Stimulated activated CD4-positive, alpha-beta T cell treated with anti-CD3 and anti-CD28 coated beads, Interleukin-15, amount 100 ng/mL, for 1 hour (primary cell): ENCODE measurements at places on chromosomes 6 and 20.

DNA sequence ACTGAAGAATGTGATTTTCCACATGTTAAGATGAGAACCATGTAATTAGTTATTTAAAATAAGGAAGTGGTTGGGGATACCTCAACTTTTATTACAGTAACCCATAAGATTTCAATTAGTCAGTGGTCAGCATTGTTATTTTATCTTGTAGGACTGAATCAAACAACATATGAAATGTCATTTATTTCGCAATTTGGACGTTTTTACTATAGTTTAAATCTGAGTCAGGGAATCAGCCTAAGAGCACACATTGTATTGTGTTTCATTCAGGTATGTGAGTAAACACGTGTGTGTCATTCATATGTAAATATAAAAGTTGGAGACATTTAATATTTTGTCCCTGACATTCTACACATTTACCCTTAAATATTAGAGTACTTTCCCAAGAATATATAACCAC, 1418.7 kb downstream of the GRIK2 start:
- DNase-seq = no peak

DNA sequence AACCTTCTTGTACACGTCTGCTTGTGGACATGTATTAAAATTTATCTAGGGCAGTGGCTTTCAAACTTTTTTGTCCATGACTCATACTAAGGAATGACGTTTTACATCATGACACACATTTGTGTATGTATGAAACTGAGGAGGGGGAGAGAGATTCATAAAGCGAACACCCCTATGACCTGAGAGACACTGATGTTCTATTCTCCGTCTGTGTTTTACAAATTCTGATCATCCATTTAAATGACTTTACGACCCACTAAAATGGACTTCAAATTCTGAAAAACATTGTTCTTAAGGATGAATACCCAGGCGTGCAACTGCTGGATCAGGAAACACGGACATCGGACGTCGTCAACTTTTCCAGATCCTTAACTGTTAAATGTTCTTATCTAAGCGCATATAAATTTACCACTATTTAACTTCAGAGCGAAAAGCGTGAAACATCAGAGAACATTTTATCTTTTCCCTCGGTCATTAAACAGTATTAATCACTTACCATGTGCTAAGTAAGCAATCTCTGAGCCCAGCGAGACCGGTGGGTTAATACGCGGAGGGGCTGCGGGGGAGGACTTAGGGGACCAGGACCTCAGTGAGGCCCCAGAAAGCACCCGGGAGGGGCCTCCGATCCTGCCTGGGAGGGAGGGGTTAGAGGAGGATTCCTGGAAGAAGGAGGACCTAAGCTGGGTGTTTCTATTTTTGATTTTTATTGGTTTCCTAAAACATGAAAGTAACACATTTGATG, 1.2 kb downstream of the PLAGL1 start:
- no peak for DNase-seq

DNA sequence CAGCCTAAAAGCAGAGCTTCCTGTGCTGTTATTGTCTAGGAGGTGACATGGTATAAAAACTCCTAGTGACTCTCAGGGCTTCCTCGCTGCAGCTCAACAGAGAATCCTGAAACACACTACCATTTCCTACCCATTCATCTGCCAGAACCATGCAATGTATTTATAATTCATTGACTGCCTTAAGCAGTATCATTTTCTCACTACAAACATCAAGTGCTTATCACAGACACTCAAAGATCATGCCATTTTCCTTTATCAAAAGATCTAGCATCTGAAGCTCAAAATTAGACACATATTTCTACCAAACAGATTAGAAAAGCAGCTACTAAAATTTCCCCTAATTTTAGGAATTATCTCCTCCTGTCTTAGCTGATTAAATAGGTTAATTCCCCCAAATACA, 70.4 kb upstream of the IPCEF1 start:
- DNase-seq = no peak

GRCh38 chr6:40437631-40438030, 149.5 kb downstream of the LRFN2 start:
- no peak for DNase-seq

DNA sequence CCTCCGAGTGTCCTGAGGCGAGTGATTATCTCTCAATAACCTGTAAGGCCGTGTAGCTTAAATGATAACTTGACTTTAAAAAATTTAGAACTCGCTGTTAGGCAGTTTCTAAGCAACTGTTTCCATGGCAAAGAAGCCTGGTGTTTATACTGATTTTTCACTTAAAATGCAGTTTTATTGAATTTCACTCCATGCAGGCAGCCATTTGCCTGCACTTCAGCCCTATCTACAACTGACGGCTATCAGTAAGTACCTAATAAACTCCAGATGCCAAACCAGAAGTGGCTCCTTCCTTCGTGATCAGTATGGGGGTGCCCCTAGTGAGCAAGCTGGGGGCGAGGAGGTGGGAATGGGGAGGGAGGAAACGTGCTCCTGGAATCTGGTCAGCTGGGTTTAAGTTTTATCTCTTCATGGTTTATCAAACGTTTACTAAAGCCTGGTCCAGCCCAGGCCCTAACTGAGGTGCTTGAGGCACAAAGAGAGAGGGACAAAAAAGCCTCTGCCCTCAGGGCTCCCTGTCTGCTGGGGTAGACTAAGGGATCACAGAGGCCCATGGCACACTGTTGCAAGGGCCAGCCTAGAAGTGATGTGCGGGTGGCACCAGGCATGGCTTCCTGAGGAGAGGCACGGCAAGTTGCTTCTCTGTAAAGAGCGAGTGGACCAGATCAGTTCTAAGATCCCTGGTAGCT, 45.5 kb downstream of the TTI1 start:
- no peak for DNase-seq

GRCh38 chr6:94133106-94133505, 713.7 kb upstream of the EPHA7 start:
- DNase-seq = no peak

DNA sequence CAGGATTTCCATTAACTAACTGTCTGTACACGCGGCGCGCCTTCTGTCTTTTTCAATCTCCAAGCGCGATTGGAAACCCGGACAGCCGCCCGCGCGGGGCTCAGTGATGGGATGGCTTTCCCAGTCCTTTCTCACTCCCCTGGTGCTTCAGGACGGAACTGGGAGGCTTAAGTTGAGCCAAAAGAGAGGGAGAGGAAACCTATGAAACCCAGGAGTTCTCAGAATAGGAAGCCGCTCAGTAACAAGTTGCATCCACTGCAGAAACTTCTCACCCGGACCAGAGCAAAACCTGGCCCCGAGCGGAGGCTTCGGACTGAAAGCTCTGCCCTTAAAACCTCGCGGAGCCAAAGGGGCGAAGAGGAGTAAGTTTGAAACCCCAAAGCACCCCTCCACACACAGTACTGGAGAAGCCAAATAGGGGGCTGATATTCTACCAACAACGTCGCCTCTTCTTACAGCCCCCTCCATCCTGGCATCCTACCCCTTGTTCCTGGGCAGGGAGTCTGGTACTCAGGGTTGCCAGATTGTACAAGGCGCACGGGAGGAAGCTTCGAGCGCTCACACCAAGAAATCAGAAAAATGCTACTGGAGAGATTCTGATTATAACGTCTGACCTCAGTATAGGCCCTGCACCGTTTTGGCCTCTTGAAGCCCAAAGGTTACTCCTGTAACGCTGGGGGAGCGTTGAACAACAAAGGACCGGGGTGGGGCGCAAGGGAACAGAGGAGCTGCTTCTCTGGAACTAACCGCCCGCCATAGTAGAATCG, 906 bp upstream of the COL12A1 start:
- DNase-seq = no peak

DNA sequence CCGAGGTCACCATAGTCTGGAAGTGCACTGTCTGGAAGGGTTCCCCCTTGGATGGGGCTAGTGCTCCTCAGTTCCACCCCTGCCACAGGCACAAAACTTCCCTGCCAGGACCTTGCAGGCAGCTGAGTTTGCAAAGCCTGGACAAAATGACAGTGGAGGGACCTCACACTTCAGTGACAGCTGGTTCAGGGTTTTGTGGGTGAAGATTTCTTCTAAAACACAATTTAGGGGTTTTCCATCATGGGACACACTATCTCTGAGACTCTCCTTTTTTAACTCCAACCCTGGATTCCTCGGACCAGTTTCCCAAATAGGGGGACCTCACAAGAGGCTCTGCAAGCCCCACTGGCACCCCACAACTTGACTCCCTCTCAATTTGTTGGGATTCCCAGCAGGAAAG, 33.6 kb upstream of the PREX1 start:
- DNase-seq = no peak

DNA sequence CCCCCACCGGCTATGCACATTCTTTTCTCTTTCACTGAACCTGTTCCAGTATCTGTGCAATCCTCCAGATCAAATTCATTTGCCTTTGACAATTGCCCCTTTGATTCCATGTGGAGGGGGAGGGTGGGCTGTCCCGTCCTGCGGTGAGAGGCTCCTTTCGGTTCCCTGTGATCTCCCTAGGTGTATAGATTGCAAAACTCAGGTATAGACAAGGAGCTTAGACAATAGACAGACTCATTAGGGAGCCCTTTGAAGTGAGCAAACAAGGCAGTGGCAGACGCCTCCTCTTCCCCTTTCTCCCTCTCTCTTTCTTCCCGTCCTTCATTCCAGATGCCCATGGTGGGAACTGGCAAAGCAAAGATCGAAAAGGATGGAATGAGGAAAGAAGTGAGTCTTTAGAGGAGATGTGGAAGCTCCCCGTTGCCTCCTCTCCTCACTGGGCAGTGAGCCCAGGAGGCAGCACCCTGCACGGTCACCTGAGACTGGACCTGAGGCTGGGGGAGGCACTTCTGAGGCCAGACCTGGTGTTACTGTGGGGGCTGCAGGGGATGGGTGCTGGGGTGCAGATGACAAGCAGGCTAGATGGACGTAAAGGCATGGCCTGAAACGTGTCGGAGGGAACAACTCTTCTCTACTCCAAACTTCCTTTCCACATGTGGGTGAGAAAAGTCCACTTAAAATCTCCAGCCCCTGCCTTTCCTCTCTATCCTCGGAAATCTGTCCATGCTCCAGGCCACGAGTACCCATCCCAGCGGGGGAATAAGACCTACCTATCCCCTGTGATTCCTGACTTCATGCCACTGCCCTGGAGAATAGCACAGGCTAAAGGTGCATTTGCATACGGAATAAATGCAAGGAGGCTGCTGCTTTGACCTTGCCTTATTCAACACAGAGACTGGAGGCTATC, 256.6 kb upstream of the FOXQ1 start:
- DNase-seq = no peak

DNA sequence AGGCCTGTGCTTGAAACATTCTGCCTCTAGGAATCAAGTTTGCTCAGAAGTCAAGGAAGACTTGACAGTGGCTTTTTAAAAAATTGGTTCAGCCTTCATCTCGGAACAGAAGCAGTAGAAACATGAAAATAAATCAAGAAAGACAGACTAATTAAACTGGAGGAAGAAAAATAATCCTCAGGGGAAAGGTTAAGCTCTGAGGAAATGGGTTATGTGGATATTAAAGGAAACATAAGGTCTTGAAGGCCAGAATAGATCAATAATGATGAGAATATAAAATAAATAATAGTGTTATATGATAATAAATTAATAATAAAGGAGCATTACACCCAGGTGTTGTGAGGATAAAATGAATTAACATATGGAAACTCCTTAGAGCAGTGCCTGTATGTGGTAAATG, 121.7 kb downstream of the GPR63 start:
- DNase-seq = no peak

DNA sequence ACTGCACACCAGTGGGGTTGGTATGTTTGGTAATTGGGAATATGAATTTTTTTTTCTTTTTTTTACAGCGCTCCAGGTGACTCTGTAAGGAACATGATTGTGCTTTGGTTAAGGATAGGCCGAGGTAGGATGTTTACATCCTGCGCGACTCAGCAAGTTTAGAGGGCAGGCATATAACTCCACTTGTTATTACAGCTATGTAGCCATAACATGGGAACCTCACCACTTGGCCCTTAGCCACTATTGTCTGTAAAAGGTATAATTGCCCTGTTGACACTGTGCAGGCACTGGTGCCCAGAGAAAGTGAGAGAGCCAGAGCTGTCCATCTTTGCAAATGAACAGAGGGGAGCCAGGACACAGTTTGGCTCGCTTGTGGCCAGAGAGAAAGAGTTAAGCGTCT, 172.9 kb downstream of the MCHR2 start:
- DNase-seq = no peak

DNA sequence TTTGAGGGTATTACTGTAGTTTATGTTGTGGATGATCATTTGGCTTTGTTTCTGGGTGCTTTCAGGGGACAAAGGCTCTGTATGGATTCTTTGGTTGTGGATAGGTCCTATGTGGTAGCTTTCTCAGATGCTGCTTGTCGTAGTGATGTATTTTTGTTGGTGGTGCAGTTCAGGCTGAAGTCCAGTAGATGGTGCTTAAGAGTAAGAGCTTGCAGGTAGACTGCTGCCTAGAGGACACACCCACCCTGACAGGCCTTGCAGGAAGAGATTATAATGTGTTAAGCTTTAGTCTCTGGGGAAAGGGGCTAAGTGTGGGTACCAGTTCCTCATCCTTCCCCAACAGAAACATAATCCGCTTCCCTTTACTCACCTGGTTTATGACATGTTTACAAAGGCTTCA, 62.6 kb upstream of the ADGRB3 start:
- no peak for DNase-seq

DNA sequence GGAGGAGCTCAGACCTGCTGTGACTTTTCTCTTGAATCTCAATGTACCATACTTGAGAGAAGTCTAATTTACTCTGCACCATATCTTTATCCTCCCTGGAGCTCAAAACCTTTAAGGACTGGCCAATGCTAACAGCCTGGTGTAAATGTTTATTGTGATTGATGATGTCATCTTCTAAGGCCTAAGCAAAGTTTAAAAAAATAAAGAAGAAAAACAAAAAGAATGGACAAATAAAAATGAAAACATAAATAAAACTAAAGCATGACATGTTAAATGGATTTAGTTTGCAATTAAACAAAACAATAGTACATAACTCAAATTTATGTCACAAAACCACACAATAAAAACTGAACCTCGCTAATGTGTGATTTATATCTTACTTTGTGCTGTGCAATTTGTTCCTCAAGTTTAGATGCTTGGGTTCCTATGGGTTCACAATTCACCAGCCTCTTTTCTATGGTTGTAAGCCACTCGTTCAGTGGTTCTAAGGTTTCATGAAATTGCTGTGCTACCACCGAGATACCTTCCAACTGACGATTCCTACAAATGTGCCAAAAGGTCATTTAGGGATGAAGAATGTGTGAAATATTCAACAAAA, 113.0 kb downstream of the DST start:
- DNase-seq = no peak

- no peak for DNase-seq
Observed at GRCh38 chr6:39865011-39865888, 69.0 kb downstream of the MOCS1 start.

GRCh38 chr6:20630617-20631548, 96.6 kb downstream of the CDKAL1 start:
- DNase-seq = no peak

DNA sequence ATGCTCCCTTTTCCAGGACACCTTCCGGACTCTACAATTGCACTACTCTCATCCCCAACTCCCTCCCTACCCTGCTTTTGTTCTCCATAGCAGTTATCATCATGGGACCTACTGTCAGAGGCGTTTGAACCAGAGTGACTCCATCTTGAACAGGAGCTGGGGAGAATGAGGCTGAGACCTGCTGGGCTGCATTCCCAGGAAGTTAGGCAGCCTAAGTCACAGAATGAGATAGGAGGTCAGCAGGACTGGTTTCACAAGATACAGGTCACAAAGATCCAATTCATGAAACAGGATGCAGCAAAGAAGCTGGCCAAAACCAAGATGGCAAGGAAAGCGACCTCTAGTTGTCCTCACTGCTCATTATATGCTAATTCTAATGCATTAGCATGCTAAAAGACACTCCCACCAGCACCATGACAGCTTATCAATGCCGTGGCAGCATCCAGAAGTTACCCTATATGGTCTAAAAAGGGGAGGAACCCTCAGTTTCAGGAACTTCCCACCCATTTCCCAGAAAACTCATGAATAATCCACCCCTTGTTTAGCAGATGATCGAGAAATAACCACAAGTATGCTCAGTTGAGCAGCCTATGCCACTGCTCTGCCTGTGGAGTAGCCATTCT, 15.6 kb downstream of the SLC13A3 start:
- no peak for DNase-seq
